ENCODE measurements at places on chromosomes 4 and X.

GRCh38 chr4:15855804-15856475 lies 77.8 kb downstream of the CD38 start:
- DNase-seq = no peak

DNA sequence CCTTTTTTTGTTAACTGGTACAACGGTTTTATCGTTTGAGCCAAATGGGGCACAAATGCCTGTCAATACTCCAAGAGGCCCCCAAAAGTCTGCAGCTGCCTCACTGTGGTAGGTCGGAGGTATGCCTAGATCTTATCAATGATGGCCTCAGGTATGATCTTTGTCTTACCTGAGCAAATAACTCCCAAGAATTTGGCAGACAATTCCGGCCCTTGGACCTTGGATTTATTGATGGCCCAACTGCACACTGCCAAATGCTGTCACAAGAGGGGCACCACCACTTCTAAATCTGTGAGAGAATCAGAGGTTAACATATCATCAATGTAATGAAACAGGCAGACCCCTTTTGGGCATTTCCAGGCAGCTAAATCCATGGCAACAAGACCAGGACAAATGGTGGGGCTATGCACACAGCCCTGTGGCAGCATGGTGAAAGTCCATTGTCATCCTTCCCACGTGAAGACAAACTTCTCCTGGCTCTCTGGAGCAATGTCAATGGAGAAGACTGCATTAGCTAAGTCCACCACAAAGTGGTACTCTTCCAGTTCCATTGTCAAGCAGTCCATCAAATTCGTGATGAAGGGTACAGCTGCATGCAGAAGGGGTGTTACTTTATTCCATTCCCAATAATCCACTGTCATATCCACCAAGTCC lies 28.6 kb downstream of the CXCL13 start:
- no peak for DNase-seq

DNA sequence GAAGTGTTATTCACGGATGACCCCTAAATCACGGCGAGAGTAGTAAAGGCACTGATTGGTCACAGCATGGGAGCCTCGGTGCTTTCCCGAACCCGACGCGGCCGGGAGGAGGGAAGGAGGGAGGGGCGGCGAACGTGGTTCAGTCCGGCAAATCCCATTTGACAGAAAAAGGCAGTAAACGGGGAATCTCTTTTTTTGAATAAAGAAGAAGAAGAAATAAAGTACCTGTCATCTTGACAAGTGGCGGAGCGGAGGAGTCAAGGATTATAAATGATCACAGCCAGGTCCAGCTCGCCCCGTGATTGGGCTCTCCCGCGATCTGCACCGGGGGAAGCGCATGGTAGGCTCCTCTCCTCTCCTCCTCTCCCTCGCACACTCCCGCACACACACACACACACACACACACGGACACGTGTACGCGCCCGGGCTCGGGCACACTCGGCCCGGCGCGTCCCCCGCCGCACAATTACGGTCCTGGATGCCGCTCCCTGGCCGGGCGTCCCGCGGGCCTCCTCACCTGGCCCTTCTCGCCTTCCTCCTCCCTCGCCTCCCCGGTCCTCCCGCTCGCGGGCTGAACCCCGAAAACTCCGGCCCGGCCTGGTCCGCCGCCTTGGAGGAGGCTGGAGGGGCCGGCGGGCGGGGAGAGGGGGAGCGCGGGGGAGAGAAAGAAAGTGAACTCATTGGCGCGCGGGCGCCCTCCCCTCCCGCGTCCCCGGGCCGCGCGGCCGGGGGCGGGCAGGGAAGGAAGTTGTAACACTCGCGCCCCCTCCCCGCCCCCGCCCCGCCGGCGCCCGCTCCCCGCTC lies 99.2 kb upstream of the TENM3 start:
- no peak for DNase-seq

DNA sequence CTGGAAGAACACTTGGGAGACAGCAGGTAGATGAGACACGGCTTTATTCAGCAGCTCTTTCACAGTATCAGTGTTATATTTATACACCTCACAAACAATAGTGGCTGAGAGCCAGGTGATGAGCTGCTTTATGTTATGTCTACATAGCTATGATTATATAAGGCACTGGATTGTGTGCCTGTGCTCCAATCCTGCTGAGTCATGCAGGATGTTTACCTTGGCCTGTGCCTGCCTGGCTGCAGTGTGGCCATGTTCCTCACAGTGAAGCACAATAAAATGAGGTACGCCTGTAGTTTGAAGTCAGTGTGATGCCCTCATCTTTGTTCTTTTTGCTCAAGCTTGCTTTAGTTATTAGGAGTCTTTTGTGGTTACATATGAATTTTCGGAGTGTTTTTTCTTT lies 31.3 kb downstream of the CXCL13 start:
- no peak for DNase-seq

DNA sequence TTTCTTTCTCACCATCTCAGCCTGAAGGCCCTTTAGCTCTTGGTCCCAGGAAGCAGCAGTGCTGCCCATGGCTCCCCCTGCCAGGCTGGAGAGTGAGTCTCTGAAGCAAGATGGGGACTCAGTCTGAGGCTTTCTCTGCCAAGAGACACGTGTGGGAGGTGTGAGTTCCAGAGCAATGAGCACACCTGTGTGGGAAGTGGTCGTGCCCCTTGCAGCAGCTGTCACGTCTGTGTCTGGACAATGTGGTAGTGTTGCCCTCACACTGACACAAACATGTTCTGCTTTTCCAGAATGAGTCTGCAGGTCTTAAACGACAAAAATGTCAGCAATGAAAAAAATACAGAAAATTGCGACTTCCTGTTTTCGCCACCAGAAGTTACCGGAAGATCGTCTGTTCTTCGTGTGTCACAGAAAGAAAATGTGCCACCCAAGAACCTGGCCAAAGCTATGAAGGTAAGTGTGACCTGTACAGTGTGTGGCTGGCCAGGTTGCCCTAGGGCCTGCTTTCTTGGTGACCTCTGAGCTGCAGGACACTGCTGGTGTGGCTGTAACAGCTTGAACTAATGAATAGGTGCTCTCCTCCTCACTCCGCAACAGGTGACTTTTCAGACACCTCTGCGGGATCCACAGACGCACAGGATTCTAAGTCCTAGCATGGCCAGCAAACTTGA lies 1.9 kb downstream of the TACC3 start:
- DNase-seq = no peak

All from stimulated activated CD4-positive, alpha-beta T cell treated with anti-CD3 and anti-CD28 coated beads, Interleukin-4, amount 100 ng/mL, for 48 hours (primary cell).